ENCODE measurements at places on chromosomes 3 and 15. TPM values are rescaled to one million over a fixed set of nuclear protein-coding genes. Genes with fewer than 3 reads are reported as not detected.

Gene CACNA2D3
- not detected for total RNA-seq

Gene SOX14
- not detected for total RNA-seq

Gene AADACL2
- total RNA-seq: not detected

Gene FAH
- total RNA-seq: 74.3 TPM

Gene UNC45A
- 65.9 TPM for total RNA-seq

Gene CXCR6
- total RNA-seq: 2.0 TPM

Gene COL6A5
- not detected for total RNA-seq

Gene NAALADL2
- not detected for total RNA-seq

Gene LRCH3
- total RNA-seq: 67.2 TPM

Gene SIDT1
- total RNA-seq: 21.3 TPM

Gene LRRIQ4
- total RNA-seq: 0.22 TPM

Gene ANKUB1
- not detected for total RNA-seq

All from activated T-cell treated with anti-CD3 and anti-CD28 coated beads, Interleukin-2, amount 50 U/mL, for 72 hours (primary cell).